ENCODE measurements at places on chromosomes 11 and 22. TPM values are rescaled to one million over a fixed set of nuclear protein-coding genes. Genes with fewer than 3 reads are reported as not detected.
A peak's percentile ranks its signal among the peaks of the same experiment; 100 is the strongest.

DNA sequence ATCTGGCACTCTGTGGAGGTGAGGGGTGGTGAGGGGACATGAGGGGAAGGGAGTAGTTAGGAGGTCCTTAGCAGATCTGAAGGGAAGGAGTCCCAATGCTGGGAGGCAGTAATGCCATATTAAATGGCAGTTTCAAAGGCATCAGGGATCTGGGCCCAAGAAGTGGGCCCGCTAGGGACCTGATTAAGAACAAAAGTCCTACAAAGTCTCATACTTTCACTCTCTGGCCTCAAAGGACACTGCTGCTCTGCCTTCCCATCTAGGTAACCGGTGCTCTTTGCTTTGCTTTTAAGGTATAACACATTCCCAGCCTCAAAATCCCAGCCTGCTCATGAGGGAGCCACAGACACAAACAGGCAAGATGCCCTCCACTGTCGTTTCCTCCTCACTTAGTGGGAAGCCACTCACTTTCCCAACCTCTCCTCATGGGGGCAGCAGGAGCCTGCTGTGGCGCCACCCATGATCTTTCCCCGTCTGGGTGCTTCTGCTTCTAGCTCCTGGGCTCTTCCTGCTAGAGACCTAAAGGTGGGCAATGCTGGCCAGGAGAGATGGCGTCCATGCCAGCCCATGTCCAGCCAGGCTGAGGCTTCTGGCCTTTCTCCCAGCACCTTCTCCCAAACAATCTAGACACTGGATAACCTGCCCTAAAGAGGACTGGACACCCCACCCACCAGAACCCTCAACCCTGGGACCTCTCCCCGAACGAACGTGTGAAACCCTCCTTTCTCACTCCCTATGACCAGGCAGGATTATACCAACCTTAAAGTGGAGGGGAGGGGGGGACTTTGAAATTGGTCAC lies 68.3 kb downstream of the PLEKHA7 start:
- peak; percentile 57 for DNase-seq

CAPRIN1 gene
- total RNA-seq = 160 TPM

DNA sequence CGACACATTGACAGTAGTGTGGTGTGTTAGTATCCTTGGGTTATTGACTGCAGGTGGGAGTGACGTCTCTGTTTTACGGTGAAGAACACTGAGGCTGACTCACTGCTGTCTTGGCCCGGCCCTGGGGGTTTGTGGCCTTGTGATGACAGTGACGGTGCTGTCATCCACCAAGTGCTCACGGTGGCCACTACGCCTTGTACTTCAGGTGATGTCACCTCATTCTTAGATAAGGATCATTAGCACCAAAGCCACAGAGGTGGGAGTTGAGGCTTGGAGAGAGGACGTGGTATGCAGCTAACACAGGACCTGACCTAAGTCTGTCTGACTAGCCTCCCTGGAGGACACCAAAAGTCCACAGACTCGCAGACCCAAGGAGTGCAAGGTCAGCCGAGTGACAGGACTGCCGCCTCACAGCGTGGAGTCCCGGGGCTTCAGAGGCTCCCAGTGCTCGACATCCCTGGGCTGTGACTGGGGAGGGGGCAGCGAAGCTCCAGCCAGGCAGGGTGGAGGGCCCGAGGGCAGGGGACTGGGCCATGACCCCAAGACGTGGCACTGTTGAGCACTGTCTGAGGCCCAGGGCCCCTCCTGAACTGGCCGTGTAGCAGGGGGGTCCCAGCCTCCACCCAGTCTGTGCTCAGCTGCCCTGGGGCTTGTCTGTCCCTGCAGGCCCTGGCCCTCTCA lies 56.5 kb downstream of the NAT10 start:
- no peak for DNase-seq

C11orf86 gene
- not detected for total RNA-seq

CDC42EP2 gene
- total RNA-seq = 8.4 TPM

TUB gene
- 28.6 TPM for total RNA-seq

OR4A16 gene
- total RNA-seq = 4.8 TPM

Measured in umbilical cord (tissue), 2 donors.